ENCODE measurements at places on chromosomes 13 and 19.

DNA sequence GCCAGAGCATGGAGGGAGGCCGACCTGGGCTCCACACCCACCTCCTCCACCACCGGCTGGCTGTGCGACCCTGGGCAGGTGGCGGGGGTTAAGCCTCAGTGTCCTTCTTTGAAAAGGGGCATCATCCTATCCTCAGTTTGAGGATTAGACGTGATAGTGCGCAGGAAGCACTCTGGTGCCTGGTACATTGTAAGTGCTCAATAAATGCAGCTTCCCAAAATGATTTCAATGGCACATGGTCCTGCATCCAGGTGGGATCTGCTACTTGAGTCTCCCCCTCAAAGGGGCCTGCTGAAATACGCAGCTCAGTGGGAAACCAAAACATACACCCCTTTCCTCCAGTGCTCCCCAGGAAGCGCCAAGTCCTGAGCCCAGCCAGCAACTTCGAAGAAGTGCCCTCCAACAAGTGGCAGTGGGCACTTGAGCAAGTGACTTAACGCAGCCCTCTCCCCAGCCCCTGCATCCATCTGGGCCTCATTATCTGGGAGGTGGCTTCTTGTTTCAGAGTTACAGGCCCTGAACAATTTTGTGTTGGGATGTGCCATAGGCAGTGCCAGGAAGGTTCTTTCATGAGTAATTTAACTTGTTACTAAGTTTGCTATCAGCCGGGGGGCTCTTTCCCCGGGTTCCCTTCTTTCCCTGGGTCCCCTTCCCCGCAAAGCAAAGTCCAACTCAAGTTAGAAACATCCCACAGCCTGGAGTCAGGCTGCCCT lies 17.9 kb downstream of the ACTN4 start:
- no peak for DNase-seq

DNA sequence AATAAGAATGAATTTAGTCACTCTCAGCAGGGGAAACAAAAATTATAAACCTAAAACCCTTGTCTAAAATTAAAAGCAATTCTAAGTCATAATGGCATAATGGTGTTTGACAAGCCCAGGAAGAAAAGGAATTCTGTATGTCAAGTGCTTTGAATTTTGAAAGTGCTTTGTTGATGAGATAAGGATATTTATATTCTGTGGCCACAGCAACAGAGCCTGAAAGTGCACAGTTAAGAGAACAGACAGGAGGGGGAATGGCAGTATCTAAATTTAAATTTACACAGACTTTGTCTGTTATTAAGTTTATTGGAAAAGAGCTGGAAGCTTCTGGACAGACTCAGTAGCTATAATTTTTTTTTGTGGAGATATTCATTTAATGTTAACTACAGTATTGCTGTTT lies 69.8 kb downstream of the OLFM4 start:
- no peak for DNase-seq

DNA sequence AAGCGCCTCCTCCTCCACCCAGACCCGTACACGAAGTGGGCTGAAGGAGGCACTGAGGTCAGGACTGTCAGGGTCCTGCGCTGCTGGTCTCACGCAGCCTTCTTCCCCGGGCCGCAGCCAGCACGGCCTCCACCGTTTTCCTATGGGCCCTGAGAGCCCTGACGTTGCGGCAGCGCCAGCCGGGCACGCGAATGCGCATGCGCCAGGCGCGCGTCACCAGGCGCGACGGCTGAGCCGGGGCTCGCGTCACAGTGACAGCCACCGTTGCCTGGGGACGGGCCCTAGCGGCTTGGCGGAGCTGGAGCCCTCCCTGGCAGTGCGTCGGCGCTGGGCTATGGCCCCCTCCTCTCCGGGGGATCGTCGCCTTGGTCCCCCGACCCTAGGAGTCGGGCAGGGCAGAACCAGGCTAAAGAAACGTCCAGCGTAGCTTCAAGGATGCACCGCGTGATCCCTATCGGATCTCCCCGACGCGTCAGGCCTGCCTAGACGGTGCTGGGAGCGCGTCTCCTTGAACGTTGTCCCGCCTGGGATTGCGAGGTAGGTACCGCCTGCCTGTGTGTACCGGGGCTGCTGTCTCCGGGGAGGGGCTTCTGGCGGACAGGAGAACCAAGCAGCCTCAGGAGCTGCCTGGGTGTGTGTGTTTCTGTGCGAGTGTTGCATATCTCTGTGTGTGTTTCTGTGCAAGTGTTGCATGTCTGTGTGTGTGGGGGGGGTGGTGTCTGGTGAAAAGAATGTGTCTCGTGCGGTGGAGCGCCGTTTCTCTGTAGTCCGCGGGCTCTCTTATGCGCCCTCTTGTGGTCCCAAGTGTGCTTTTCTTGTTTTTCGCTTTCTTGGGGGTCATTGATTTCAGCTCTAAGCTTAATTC lies 43.2 kb downstream of the ZNF571 start:
- no peak for DNase-seq

GRCh38 chr19:489418-490196 lies 6.7 kb upstream of the MADCAM1 start:
- no peak for DNase-seq

- no peak for DNase-seq
These were observed 10.7 kb upstream of the SULT2A1 start for GRCh38 chr19:47896773-47897172.
